NCI-H187 (cell line): ENCODE measurements at places on chromosomes 2 and 18.

GRCh38 chr2:239130786-239131325 is 270.0 kb downstream of the HDAC4 start:
- no peak for DNase-seq

GRCh38 chr2:205403244-205403825 is 279.0 kb upstream of the NRP2 start:
- DNase-seq, result no peak

DNA sequence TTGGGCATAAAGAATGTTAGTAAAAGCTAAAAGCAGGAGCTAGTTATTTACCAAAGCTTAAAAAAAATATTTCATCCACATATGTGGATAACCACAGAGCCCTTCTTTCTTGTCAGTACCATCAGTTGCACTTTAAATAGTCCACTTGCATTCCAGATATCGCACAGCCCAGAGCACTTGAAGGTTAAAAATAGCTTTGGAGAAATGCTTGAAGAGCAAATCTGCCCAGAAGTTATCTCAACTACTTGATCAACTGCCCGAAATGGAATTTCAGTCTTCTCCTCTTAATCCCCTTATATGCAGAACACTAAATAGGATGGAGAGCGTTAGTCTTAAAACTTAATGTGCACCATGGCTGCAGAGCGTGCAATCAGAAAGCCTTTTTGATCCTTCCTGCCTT is 148.3 kb downstream of the PLEKHA3 start:
- DNase-seq, result no peak

DNA sequence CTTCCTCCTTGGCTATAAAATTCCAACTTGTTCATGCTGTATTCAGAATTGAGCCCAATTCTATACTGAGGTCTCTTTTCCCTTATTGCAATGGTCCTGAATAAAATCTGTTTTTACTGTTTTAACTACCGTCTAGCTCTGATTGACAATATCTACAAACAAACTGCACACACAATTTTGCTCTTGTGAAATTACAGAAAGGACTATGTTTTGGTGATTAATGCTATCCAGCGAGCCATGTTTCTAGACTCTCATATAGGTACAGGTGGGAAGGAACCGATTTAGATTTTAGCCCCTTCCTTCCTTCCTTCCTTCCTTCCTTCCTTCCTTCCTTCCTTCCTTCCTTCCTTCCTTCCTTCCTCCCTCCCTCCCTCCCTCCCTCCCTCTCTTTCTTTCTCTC is 254.4 kb downstream of the SLC4A3 start:
- no peak for DNase-seq

GRCh38 chr2:168216351-168217005 is 30.9 kb downstream of the STK39 start:
- DNase-seq, result no peak

DNA sequence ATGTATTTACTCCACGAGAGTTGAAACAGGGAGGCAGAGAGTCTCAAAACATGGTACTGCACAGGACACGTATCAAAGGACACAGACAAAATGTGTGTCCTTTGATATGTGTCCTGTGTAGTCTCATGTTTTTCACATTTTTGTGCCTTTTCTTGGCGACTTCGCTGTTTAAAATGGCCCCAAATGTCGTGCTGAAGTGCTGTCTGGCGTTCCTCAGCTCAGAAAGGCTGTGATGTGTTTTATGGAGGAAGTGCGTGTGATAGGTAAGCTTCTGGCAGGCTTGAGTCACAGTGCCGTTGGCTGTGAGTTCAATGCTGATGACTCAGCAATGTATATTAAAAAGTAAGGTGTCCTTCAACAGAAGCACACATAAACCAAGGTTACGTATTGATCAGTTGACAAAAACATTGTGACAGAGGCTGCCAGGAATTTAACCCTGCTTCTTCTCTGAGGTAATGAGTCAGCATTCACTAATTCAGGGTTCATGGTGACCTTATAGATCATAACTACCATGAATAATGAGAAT is 78.2 kb downstream of the DYSF start:
- no peak for DNase-seq

- DNase-seq, result no peak
Measured at GRCh38 chr2:143263066-143263625, 133.9 kb downstream of the ARHGAP15 start.

GRCh38 chr18:75070625-75071483 is 138.1 kb downstream of the PTGR3 start:
- no peak for DNase-seq

- no peak for DNase-seq
Measured at GRCh38 chr2:43305517-43305916, 79.1 kb upstream of the ZFP36L2 start.

DNA sequence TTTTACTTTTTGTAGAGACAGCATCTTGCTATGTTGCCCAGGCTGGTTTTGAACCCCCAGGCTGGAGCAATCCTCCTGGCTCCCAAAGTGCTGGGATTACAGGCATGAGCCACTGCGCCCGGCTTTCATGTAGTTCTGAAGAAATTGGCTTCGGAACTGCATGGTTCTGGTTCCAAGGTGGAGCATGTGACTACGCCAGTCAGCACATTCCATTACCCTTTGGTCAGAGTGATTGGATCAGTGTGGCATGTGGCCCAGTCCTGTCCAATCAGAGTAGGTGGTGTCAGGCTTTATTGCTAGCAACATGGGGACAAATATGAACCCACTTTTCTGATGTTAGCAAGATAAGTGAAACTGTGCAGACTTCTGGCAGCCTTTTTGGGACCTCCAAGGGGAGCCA is 16.3 kb upstream of the ATOH8 start:
- DNase-seq, result no peak

DNA sequence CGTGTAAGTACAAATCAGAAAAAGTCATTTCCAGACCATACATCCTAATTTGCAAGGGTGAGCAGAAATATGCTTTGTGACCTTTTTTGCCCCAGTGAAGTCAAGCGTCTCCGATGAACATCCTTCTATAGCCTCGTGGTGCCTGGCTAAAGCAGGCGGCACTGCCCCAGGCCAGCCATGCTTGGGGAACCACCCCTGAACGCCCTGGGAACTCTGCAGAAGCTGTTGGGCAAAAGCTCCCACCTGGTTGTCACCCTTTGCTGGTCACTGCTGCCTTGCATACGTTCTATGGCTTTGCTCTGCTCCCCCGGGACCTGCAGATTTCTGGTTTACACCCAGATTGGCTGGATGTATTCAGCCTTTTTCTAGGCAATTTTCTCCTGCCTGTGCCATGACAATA is 256.4 kb downstream of the SS18 start:
- DNase-seq, result no peak

- DNase-seq, result no peak
Measured at GRCh38 chr2:188199716-188200128, 92.0 kb upstream of the GULP1 start.

- DNase-seq, result no peak
Measured at GRCh38 chr2:235599596-235600338, 105.9 kb downstream of the AGAP1 start.

GRCh38 chr2:118089139-118089800 is 999 bp downstream of the INSIG2 start:
- DNase-seq, result no peak

GRCh38 chr2:95551055-95551568 is 40.7 kb upstream of the TRIM43 start:
- no peak for DNase-seq

- DNase-seq, result no peak
Measured at GRCh38 chr2:101758001-101758400, 60.5 kb downstream of the MAP4K4 start.

DNA sequence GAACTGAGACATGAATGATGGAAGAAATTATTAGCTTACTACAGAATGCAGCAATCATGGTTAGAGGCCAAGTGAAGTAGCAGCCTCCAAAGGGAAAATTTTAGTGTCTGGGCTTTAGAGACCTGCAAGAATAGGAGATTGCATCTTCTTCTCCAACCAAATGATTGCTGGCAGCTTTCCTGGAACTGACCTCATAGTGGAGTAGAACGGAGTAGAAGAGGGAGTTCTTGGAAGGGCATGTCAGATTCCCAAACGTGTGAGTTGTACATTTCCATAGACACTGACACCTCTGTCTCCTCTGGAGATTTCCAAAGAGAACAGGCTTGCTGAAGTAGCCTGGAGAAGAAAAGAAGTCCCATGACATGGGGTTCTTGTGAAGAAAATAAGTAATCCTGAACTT is 169.8 kb upstream of the ERBB4 start:
- no peak for DNase-seq

DNA sequence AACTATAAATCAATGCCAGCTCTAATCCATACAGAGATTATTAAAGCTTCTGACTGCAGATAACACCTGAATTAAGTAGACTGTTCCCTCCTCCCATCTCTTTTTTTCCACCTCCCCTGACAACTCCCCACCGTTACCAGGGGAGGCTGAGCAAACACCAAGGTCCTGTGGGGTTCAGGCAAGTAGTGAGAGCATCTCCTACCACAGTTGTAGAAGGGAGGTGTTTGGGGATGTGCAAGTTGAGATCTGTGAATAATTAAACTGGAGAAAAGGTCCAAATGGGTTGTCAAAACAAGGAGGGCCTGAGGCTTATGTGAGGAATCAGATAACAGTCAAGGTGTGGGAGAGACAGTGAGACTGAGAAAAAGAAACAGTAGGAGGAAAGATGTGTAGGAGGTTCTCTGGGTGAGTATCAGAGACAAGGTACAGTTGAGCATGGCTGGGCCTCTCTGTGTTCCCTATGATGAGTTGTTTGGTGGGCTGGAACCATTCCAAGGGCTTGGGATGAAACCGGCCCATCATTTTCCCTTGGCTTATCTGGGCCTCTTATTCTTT is 194.6 kb downstream of the CYRIA start:
- no peak for DNase-seq

DNA sequence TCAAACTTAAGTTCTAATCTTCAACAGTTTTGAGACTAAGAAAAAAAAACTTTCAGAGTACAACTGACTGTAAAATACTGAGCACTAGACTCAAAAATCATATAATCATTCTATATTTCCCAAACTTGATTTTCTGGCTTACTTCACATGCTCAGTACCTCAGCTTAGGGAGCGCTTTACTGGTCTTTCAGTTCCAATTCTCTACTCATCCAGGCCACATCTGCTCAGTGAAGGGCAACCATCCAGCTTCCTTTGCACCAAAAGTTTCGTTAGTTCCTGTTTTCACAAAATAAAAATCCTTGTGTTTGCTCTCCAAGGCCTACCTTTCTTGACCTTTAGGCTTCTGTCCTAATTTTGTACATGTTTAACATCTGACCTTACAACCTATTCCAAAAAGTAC is 287.6 kb upstream of the LRRTM1 start:
- DNase-seq, result no peak

DNA sequence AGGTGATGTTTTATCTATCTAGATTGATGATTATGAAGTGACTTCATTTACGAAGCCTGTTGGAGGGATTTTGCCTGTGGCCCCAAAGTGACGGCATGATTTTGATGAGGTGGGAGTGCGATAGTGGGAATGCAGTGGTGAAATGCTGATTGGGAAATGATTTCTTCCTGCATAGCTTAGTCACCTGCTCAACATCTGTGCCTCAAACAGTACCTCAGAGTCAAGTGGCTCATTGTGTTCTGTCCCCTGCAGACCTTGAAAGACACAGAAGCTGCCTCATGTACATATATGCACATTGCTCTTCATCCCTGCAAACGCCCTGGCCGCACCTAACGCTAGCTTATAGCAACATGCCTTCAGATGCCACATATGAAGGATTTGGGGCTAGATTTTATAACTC is 201.2 kb downstream of the TPGS2 start:
- no peak for DNase-seq

DNA sequence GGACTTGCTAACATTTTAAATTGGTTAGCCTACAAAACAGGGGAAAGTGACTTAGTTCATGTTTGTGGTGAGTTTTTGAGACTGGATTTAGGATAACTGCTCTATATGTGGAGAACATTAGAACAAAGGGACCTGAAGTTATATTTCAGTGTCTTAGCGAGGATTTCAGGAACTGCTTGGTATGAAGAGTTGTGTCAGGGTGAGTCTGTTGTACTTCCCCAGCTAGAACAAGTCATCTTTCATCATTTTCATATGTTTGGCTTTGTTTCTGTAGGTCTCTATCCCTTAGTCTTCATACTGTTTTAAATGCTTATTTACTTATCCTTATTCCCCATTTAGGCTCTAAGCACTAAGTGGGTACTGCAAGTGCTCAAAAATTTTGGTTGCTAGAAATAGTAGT is 41.9 kb downstream of the KCMF1 start:
- DNase-seq, result no peak

GRCh38 chr2:169221745-169222369 is 140.5 kb downstream of the LRP2 start:
- DNase-seq, result no peak

- no peak for DNase-seq
Measured at GRCh38 chr2:55932843-55933242, 9.3 kb upstream of the EFEMP1 start.

DNA sequence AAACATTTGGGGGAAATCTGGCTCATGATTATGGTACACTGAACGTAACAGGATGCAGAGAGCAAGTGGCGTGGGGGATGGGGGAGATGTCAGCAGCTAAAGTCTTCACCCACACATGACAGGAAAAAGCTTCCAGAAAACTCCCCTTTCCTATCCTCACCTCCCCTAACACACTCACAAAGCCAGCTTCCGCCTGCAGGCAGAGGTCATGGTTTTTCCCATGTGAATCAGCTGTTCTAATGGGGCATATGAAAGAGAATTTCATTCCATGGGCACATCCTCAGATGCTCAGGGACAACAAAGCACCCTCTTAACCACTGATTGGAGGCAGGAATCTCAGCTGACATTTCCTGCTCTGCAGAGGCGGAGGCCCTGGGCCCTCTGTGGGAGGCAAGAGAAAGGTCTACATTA is 129.1 kb downstream of the TSN start:
- DNase-seq, result no peak

- no peak for DNase-seq
Measured at GRCh38 chr18:41155910-41156851, 798.9 kb upstream of the PIK3C3 start.

GRCh38 chr2:71190656-71191569 is 36.0 kb downstream of the PAIP2B start:
- no peak for DNase-seq

- no peak for DNase-seq
Measured at GRCh38 chr2:197894751-197895274, 90.4 kb downstream of the PLCL1 start.

DNA sequence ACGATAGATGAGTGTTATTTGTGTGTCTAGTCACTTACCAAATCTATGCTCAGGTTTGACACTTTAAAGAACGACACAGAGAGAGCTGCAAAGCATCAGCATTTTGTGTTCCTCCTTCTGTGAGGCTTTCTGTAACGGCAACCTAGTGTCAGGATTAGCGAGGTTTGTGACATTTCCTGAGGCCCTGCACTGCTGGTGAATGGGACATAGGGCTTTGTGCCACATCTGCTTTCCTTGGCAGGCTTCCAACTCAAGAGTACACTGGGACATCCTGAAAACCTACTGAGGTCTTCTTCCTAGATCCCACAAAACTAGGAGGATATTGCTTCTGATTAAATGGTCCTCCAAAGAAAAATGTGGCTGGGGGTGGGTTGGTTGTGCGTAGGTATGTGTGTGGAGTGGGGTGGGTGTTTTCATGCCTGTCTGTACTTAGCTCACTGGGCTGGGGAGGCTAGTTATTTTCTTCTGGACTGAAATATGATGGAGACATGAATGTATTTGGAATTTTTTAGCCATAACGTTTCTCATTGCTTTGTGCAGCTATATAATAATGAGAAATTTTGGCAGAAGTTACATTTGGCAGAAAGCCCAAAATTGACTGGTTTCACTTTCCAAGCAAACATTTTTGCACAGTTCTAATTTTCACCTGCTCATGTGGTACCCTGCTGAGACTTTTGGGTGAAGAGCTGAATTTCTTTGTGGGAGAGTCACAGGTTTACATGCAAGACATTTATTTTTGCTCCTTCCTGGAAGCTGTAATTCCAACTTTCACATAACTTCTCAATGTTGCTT is 308.4 kb downstream of the XIRP2 start:
- DNase-seq, result no peak

GRCh38 chr18:59220164-59220783 is 316 bp downstream of the GRP start:
- DNase-seq, result no peak
